Brain pericyte (primary cell): ENCODE measurements at places on chromosomes 5 and 9.

- DNase-seq, result no peak
These were observed 467.8 kb downstream of the TMEM232 start for GRCh38 chr5:110258460-110259216.

DNA sequence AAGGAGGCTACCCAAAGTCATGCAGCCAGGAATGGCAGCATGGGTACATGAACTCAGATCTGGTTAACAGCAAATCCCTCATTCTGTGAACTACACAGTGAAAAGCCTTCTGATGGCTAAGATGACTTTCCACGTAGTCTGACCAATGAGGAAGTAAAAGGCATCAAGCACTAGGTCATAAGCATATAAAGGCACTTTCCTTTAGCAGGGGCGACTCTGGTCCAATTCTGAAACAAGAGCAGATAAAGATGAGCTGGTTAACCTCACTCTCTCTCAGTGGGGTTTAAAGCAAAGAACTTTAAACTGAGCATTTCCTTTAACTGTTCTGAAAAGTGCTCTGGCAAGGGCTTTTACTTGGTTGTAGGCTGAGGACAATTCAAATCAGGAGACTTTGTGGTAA lies 21.1 kb downstream of the PSMB7 start:
- DNase-seq, result no peak

DNA sequence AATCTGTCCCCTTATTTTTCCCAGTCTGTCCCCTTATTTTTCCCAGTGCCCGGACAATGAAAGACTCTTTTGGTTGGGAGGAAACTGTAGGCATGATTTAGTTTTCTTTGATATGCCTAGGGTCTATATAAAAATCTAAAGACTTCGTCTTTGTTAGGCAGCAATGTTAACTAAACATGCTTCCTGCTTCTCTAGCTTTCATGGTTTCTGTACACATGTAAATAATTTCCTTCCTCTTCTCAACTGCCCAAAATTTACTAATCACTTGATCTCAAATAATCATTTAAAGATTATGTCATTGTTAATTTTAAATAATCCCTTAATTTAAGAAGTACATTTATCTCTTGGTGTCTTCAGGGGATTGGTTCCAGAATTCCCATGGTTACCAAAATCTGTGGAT lies 47.8 kb upstream of the RAPGEF6 start:
- DNase-seq, result no peak

- DNase-seq, result no peak
These were observed 202.6 kb downstream of the ADAMTSL1 start for GRCh38 chr9:18676525-18676924.

GRCh38 chr5:496028-496427 lies 28.2 kb downstream of the SLC9A3 start:
- DNase-seq, result no peak

DNA sequence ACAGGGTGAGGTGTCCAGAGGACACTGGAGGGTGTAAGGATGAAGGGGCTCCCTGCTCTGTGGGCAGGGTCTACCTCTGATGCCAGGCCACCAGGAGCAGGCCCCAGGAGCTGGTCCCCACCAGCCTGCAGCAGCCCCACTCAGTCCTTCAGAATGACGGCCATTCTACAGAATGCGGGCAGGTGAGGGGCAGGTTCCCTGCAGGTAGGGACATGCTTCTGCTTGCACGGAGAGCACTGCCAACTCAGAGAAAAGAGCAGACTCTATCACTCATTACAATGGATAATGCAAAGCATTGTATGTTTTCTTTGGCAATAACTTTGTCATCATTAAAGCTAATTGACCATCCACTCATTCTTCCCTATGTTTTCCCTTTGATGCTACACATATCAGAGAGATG lies 39.0 kb downstream of the DDX31 start:
- DNase-seq, result no peak

DNA sequence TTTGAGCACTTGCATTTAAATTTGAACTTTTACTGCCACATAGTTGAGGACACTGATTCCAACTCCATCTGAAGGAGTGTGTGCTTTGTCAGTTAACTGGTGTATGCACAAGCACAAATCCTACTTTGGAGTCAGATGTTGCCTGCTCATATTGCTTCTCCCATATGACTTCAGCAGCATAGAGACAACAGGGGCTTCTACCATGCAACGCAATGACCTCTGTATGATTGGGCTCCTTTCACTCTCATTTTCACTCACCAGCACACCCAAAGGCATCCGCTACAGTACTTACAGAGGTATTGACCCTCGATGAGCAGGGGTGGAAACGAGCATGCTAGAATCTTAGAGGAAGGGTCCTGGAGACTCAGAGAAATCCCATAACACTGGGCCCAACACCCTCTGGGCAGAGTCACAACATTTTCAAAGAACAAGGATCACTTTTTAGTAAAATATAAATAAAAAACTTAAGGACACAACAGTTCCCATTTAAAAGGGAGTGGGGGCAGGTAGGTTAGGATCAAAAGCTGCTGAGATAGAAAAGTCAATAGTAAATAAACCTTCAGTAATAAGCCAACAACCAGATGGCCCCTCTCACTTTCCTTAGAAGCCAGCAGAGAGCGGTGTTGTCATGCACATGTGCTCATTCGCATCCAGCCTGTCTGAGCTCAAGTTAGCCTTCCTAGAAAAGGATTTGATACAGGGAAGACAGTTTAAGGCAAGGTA lies 203.8 kb downstream of the SNCAIP start:
- DNase-seq, result peak; percentile 38

GRCh38 chr5:58606064-58606463 lies 23.2 kb downstream of the RAB3C start:
- no peak for DNase-seq

DNA sequence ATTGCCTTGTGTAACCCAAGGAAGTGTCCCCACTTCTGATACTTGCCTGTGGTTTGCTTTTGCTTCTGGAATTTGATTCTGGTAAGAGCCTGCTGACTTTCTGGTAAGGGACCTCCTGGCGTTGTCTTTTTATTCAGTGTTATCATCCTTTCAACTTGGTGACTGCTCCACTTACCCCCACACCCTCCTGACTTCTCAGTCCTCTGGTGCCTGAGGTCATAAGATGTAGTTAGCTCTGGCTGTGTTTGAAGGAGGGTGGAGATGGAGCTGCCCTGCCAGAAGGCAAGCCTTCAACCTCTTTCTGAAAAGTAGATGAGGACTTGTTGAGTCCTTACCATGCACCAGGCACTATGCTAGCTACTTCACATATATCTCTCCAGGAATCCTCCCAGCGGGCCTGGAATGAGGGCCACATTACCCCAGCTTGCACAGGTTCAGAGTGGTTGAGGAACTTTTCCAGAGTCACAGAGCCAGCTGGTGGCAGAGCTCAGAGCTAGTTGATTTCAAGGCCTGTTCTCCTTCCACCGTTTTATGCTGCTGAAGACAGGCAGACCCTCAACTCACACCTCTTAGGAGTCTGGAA lies 45.2 kb upstream of the PITX1 start:
- DNase-seq, result no peak

- DNase-seq, result no peak
These were observed 112.3 kb downstream of the GCNT1 start for GRCh38 chr9:76571288-76571687.

GRCh38 chr5:142325725-142326479 lies 1.1 kb upstream of the SPRY4 start:
- DNase-seq, result no peak

- DNase-seq, result no peak
These were observed 741.3 kb upstream of the CTNND2 start for GRCh38 chr5:12645582-12645981.

- DNase-seq, result no peak
These were observed 2.5 kb downstream of the TJP2 start for GRCh38 chr9:69176471-69177171.

GRCh38 chr9:38344566-38345324 lies 47.8 kb upstream of the ALDH1B1 start:
- DNase-seq, result no peak

DNA sequence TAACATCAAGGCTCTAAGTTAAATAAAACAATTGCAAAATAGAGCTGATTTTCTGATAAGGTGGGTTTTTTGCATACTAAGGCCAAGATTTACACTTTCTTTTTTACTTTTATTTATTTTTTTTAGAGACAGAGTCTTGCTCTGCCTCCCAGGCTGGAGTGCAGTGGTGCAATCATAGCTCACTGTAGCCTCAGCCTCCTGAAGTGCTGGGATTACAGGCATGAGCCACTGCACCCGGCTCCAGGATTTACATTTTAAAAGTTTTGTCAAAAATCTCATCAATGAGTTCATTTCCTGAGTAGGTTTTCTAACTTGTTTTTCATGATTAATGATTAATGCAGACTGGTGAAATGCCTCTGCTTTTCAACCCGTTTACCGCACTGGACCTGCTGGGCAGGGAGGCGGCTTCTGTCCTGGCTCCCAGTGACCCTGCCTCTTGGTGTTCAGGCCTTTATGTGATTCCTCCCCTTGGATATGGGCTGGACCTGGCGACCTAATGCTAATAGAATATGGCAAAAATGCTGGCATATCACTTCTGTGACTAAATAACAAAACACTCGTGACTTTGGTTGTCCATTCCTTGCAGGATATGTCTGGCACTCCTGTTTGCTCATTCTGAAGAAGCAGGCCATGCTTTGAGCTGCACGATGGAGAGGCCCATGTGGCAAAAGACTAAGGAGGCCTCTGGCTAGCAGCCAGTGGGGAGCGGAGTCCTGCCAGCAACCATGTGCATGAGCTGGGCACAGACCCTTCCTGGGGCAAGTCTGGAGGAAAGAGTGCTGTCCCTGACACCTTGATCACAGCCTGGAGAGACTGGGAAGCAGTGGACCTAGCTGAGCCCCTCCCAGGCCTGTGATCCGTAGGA lies 72.2 kb upstream of the PTCH1 start:
- DNase-seq, result no peak

DNA sequence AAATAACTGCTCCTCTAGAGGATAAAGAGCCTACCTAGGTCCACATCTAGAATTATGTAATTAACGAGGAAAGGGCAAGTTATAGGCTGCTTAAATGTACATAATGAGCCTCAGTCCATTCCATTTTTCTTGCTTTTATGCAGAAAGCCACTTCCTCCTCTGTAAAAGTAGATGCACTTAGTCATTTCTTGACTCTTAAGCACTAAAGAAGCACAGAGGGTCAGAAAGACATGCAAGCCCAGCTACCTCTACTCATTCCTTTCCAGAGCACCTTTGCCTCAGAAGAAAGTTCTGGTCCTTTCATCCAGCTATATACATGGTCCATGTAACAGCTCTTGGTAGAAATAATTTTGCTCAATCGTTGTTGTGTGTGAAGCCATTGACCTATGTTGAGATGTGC lies 308.0 kb upstream of the NREP start:
- DNase-seq, result no peak

- DNase-seq, result no peak
These were observed 47.1 kb downstream of the EHMT1 start for GRCh38 chr9:137665697-137666512.

DNA sequence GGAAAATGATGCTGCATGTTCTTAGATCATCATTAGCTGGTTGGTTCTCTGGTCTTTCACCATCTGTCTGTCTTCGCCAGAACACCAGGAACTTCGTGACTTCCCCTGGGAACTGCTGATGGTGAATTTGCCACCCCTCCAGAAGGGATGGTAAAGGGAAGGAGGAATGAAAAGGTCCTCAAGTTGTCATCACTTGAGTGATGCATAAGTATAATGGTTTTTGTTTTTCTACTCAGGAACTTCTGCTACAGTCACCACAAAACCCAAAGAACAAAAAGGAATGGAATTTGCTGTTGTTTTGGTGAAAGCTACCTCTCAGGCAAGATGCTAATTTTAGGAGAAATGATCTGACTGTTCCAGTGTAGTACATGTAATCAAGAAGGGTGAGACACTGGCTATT lies 328.4 kb downstream of the ARHGEF28 start:
- no peak for DNase-seq

- DNase-seq, result no peak
These were observed 31.6 kb downstream of the SLC6A18 start for GRCh38 chr5:1256776-1257175.

GRCh38 chr9:115930472-115930871 lies 223.1 kb upstream of the PAPPA start:
- DNase-seq, result no peak

GRCh38 chr9:108474356-108474755 lies 381.4 kb downstream of the ACTL7B start:
- no peak for DNase-seq

DNA sequence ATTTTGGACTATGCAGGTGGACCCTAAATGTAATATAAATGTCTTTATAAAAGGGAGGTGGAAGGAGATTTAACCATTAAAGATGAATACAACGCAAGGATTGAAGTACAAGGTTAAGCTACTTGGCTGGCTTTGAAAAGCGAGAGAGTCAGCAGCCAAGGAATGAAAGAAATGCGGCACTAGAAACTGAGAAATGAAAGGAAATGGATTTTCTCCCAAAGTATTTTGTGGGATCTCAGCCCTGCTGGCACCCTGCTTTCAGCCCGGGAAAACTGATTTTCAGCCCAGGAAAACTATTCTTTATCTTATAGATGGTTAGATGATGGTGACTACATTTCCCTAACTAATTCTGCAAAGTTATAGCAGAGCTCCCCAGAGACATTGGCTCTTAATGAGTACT lies 1349.6 kb upstream of the C9orf72 start:
- no peak for DNase-seq

GRCh38 chr5:168302785-168303184 lies 11.3 kb downstream of the WWC1 start:
- DNase-seq, result no peak

DNA sequence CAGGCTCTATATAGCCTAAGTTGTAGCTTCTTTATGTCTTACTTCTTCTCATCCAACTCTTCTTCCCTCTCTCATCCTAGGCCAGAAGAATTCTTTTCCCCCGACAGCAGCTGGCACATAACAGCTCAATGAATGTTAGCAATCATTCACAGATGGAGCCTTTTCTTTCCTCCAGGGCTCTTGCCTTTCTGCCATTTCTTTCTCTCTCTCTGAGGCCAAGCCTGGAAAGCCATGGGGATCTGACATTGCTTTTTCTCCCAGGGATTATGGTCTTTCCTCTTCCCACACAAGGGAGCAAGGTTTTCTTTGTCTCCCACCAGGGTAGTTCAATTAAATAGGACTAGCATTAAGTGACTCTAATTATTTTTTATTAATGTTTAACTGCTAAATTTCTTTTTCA lies 20.5 kb downstream of the SMIM15 start:
- DNase-seq, result no peak

- DNase-seq, result no peak
These were observed 39.1 kb downstream of the RETREG1 start for GRCh38 chr5:16577677-16578076.

- no peak for DNase-seq
These were observed 21.9 kb upstream of the THG1L start for GRCh38 chr5:157709346-157709745.

DNA sequence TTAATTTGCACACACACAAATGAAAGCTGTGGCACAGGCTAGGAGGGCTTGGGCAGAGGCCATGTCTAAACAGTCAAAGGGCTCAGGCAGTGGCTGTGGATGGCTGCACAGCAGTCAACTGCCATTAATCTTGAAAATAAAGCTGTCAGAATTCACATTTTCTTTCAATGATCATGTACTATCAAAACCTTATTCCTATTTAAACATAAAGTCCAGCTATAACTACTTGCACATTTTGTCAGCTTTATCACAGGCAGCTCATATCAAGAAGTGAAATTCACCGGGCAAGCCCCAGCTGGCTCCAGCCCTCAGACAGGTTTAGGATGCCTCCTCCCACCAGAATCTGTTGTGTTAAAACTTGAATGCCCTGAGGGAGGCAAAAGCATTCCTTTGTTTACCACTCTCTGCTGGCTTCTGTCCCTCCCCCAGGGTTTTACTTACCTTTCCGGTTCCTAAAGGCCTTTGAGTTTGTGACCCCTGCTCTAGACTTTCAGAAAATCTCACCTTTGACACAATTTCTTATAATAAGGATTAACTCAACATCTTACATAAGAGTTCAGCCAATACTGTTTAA lies 54.9 kb upstream of the GRAMD2B start:
- no peak for DNase-seq

- no peak for DNase-seq
These were observed 337.5 kb upstream of the ZNF608 start for GRCh38 chr5:125083981-125084380.
